ENCODE measurements at places on chromosomes 7 and 10.

DNA sequence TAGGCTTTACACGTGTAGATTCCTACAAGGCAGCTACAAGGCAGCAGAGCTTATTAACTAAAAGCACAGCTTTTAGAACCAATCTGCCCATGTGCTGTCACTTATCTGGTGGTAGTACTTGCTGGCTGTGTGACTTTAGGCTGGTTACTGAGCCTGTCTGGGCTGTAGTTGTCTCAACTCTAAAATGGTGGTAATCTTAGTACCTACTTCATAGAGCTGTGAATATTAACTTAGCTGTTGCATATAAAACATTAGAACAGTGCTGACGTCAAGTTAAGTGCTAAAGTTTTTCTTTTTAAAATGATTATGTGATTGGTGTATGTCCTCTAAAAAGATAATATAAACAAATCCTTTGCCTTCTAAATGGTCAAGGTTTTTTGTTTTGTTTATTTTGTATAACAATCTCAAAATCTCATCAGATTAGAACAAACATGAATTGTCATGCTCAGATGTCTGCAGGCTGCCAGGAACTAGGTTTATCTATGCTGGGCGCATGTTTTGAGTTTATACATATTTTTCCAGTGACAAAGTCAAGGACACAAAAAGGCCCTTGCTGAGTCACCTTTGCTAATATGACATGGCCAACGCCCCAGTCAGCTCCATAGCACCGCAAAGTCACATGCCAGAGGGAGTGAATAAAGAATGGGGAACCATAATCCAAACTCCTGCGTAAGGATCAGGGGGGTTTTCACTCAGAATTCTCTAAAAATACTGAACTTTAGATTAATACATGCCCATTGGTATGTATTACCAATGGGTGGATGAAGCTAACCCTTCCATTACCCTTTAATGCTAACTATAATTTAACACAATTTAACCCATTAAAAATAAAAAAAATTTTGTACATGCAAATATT is 39.8 kb upstream of the ARL4A start:
- no peak for DNase-seq

- no peak for DNase-seq
Observed at GRCh38 chr10:4267086-4267773, 482.2 kb upstream of the KLF6 start.

- DNase-seq, result no peak
Observed at GRCh38 chr7:152859781-152860191, 100.2 kb downstream of the ACTR3B start.

GRCh38 chr7:2710901-2711551 is 23.0 kb downstream of the AMZ1 start:
- DNase-seq, result no peak

DNA sequence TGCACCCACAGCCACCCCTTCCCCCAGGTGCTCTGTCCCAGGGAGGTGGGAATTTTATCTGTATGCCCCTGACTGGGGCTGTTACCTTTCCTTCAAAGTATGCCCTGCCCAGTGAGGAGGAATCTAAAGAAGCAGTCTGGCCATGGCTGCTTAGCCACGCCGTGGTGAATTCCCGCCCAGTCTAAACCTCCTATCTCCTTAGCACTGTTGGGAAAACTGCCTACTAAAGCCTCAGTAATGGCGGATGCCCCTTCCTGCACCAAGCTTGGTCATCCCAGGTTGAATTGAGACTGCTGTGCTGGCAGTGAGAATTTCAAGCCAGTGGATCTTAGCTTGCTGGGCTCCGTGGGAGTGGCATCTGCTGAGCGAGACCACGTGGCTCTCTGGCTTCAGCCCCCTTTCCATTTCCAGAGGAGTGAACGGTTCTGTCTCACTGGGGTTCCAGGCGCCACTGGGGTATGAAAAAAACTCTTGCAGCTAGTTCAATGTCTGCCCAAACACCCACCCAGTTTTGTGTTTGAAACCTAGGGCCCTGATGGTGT is 87.2 kb downstream of the ABCC2 start:
- no peak for DNase-seq

DNA sequence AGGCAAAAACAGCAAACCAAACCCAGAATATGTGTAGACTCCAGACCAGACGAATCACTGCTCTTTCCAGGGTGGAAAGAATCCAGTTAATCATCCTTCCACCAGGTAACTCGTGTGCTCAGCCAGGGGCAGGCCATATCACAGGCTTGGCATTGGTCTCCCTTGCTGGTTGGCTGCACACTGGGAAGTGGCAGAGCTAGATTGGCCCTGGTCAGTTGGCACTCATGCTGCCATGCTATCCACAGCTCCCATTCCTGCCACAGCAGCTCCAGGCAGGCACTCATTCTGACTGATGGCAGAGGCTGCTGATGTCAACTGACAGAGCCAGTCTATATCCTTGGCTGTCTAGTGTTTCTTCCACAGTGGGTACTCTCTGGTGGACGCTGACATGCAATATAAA is 9.7 kb upstream of the GDF10 start:
- no peak for DNase-seq

- DNase-seq, result no peak
Observed at GRCh38 chr10:11015446-11015934, 2.2 kb upstream of the CELF2 start.
